ENCODE measurements at places on chromosomes 3 and 15. TPM values are rescaled to one million over a fixed set of nuclear protein-coding genes. Genes with fewer than 3 reads are reported as not detected.

Gene SCG5
- total RNA-seq: 2.6 TPM

Gene KLF15
- 1.2 TPM for total RNA-seq

Gene C2CD4A
- total RNA-seq: not detected

Gene CPLX3
- not detected for total RNA-seq

Gene DGKG
- 0.57 TPM for total RNA-seq

Gene CHRM5
- not detected for total RNA-seq

Gene OPA1
- 55.7 TPM for total RNA-seq
